ENCODE measurements at places on chromosomes 6 and 20.

- DNase-seq: no peak
These were observed 5.1 kb downstream of the QKI start for GRCh38 chr6:163419413-163420288.

DNA sequence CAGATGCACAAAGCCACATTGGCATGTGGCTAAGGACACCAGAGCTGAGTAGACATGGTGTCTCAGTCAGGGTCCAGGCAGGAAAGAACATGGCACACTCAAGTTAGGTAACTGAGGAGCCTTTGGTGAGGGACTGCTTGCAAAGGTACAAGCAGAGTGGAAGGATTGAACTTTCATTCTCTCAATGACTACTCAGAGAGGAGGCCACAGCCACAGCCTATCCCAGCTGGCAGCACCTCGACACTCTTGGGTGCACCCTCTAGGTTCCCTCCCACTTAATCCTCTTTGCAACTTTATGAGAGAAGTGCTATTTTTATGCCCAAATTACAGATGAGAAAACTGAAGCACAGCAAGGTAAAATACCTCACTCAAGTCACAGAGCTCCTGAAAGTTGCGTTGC lies 73.4 kb downstream of the ISM1 start:
- no peak for DNase-seq

- DNase-seq: no peak
These were observed 30.9 kb upstream of the AVP start for GRCh38 chr20:3115190-3116107.

DNA sequence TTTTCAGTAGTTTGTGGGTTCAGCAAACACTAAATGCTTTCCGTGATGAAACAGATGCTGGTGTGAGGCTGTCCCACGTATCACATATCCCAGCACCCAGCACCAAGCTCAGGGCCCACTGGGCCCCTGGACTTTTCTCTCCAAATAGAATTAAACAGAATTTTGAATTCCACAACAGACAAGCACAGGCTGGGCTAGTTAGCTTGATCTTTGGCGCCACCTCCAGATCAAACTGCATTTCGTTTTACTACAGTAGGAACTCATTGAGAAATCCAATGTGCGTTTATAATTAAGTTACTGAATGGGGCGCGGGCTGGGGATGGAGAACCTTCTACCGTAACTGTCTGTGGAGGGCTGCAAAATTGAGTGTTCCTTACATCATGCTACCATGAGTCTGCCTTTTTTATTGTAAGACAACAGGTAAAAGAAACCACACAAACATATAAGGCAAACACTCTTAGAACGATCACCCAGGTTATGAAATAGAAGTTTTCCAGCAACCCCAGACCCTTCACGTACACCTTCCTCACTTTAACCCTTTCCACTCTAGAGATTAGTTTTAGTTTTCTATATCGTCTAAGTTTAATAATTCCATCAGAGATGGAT lies 107.8 kb downstream of the ZFP64 start:
- DNase-seq: peak; percentile 27

- DNase-seq: no peak
These were observed 79.4 kb downstream of the SASH1 start for GRCh38 chr6:148422085-148422484.

- DNase-seq: no peak
These were observed at the start of gene HMGCLL1 for GRCh38 chr6:55578537-55579363. HMGCLL1 (minus strand) TSS chr6:55579192; CDS start chr6:55579055, 137 bp downstream.

- no peak for DNase-seq
These were observed 67.3 kb upstream of the NXT1 start for GRCh38 chr20:23283096-23283850.

- DNase-seq: no peak
These were observed 24.5 kb downstream of the GZF1 start for GRCh38 chr20:23386304-23387117.

- DNase-seq: no peak
These were observed 57.2 kb downstream of the GINS1 start for GRCh38 chr20:25464501-25465242.

- no peak for DNase-seq
These were observed 395.0 kb downstream of the SMOC2 start for GRCh38 chr6:168835991-168836390.

DNA sequence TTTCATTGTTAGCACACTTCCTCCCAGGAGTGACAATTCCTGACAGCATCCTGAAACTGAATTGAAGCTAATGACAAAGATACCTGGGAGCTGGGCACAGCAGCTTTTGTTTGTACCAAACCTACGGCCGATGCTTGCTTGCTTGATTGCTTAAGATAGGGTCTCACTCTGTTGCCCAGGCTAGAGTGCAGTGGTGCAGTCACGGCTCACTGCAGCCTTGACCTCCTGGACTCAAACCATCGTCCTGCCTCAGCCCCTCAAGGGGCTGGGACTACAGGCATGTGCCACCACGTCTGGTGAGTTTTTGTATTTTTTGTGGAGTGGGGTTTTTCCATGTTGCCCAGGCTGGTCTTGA lies 84.7 kb upstream of the SCP2D1 start:
- no peak for DNase-seq

DNA sequence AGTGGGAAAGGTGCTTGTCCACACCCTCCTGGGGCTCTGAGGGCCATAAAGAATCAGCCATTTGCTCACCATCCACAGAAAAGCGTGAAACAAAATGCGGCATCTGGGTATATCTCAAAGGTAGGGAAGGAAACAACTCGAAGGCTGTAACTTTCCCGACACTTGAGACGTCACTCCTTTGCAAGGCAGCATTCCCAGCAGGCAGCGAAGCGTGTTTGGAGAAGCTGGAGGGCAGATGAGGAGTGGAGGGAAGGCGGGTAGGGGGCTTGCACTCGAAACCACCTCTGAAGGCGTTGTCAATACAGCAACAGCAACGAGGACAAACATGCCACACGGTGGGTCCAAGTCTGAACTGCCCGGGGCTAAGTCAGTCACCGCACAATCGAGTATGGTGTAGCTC lies 98.4 kb downstream of the FOXC1 start:
- no peak for DNase-seq

DNA sequence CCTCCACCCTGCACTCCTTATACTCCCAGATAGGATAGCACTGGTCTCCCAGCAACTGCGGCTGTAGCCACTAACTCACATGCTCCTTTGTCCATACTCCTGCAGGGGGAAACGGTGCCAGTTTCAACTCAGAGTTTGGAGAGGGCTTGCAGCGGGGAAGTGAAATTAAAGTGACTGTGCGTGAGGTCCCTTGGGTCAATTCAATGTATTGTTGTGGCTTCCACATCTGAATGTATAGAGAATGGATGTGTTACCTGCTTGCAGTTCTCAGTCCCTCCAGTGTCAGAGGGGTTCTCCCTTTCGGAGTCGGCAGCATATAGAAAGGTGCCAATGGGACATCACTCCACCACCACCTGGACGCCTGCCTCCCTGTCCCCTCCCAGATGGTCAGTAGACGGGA lies 93.6 kb upstream of the CNKSR3 start:
- DNase-seq: no peak

- DNase-seq: no peak
These were observed 602.2 kb upstream of the NOX3 start for GRCh38 chr6:156057869-156058268.

DNA sequence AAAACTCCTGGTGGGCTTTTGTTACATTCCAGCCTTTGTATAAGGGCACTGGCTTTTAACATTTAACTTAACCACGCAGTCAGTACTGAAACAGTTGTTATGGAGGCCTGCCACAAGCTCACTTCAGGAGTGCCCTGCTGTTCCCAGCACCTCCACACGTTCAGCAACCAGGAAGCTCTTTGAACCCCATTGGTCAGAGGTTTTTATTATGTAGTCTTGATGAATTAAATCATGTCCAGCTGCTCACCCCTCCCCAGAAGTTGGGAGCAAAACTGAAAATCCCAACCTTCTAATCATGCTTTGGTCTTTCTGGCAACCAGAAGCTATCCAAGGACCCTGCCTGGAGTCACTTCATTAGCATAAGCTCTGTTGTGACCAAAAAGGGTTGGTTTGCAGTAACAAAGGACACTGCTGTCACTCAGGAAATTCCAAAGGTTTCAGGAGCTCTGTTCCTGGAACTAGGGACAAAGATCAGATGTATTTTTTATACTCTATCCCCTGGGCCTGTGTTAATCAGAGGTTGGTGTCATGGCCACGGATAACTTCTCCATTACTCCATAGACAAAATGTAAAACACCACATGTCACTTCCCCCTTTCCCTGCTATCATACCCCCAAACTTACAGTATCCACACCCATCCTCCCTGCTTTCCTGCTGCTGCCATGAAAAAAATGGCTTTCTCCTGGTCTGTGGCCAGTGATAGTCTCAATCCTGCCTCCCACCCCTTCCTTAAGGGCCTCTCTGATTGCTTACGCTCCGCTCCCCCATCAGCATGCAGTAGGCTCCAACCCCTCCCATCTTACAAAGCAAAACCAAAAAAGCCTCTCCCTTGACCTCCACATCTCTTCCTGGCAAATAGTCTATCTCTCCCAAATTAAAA lies 3.1 kb downstream of the ARMC12 start:
- no peak for DNase-seq

DNA sequence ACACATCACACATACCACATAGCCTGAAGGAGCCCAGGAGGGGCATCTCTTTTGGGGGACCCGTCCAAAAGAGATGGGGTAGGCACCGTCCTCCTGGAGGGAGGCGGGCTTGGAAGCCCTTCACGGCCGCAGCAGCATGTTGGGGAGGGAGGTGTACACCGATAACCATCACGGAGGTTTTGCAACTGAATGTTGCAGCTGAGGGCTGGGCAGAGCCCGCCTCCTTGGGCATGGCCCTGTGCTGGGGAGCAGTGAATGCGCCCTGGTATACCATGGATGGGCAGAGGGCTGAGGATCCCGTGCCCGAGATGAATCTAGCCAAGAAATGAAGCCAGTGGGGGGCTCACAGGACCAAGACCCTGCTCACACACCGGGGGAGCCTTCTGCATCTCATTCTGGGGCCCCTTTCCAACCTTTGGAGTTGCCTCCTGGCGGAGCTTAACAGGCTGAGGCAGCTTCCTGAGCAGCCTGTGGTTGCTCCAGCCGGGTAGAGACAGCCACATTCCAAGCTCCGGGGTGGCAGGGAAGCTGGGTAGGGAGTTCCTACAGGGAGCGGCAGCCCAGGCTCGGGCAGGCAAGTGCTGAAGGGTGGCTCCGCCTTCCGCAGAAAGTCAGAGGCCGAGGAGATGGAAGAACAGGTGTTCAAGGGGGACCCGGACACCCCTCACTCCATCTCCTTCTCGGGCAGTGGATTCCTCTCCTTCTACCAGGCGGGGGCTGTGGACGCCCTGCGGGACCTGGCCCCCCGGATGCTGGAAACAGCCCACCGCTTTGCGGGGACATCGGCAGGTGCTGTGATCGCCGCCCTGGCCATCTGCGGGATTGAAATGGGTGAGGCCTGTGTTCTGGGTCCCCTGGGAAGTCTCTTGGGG lies at the start of gene PNPLA1:
TSS of gene PNPLA1 (plus strand) at position 227 of the 872 bp plus-strand sequence. CDS start at position 627, 400 bp downstream.
- DNase-seq: no peak

DNA sequence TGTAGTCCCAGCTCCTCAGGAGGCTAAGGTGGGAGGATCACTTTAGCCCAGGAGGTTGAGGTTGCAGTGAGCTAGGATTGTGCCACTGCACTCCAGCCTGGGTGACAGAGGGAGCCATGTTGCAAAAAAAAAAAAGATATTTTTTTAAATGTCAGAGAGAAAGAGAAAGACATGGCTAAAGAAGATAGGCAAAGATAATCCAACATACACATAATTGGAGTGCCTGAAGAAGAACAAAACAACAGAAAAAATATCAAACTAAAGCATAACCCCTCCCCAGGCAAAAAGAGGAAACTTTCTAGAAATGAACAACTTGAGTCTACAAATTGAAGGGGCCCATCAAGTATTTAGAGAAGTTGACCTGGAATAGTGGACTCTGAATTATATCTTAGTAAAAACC lies 14.0 kb upstream of the GRM4 start:
- no peak for DNase-seq

- no peak for DNase-seq
These were observed 56.8 kb upstream of the HINT3 start for GRCh38 chr6:125899726-125900182.

GRCh38 chr6:167504385-167504961 lies 179.6 kb downstream of the TTLL2 start:
- no peak for DNase-seq

- peak; percentile 21 for DNase-seq
These were observed 19.4 kb upstream of the TUBB2A start for GRCh38 chr6:3176562-3177355.

DNA sequence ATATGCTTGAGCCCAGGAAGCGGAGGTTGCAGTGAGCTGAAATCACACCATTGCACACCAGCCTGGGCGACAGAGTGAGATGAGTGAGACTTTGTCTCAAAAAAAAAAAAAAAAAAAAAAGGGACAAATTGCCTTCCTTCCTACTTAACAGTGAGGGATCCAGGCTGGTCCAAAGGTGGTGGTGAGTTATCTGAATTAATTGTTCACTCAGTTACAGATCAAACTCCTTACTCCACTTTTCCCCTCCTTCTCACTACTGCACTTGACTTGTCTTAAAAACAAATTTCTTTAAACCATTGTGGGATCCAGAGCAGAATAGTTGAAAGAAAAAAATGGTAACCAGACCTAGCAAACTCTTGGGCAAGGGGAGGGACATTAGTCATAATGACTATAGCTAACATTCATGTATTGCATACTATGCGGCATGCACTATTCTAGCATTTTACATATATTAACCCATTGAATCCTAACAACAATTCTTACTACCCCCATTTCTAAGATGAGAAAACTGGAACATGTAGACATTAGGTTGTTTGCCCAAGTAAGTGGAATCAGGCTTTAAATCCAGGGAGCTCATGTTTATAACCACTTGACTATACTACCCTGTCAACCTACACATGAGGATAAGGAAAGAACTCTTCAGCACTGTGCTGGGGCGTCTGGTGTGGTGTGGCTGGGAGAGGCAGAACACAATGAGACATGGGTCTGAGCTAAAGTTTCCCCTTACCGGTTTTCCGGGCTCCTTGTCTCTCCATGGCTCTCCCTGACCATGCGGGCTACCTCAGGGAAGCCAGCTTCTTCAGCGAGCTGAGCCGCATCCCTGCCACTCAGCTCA lies 1.5 kb downstream of the GPANK1 start:
- DNase-seq: no peak

GRCh38 chr20:56605261-56605996 lies 23.7 kb upstream of the TFAP2C start:
- no peak for DNase-seq

DNA sequence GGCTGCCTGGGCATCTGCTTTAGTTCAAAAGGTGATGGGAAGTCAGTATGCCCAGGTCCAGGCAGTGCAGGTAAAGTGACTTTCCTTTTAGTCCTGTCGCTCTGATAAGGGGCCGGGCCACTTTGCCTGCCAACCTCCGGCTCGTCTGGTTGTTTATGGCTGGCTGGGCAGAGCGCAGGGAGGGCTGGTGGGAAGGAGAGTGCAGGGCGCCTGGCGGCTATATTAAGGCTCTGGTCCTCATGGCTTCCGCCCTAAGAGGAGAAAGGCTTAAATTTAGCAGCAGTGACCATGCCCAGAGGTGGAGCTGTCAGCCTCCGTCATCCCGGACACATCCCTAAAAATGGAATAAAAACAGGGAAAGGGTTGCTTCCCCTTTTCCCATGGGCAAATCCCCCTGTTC lies 14.6 kb downstream of the GATA5 start:
- DNase-seq: no peak

DNA sequence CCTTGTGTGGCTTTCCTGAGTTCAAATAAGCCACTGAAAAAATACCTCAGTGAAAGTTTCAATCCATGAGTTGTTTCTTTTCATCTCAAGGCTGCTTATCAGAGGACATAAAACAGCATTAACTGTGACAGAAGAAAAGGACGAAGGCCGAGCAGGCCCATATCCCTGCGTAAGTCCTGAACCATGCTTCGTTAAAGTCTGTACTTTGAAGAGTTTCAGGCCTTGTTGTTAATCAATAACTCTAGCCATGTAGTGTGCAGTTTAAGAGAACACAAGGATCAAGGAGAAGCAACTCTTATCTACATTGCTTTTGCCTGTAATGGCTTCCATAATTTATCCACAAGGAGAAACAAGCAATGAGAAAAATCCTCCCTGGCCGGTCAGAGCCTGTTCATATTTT lies 165.4 kb downstream of the UST start:
- no peak for DNase-seq

Measured in CD4-positive, alpha-beta T cell treated with Interleukin-4 for 4 hours (primary cell).